ENCODE measurements at places on chromosomes 2 and 18. TPM values are rescaled to one million over a fixed set of nuclear protein-coding genes. Genes with fewer than 3 reads are reported as not detected.

ASB18 gene
- not detected for total RNA-seq

TRIM54 gene
- not detected for total RNA-seq

PROKR1 gene
- not detected for total RNA-seq

MRPL19 gene
- 43.5 TPM for total RNA-seq

GPBAR1 gene
- 0.26 TPM for total RNA-seq

MC5R gene
- not detected for total RNA-seq

SP9 gene
- not detected for total RNA-seq

GRHL1 gene
- total RNA-seq, result 0.31 TPM

SERPINB10 gene
- not detected for total RNA-seq

NXPH2 gene
- not detected for total RNA-seq

NTSR2 gene
- total RNA-seq, result not detected
